ENCODE measurements at places on chromosomes 13 and 19. TPM values are rescaled to one million over a fixed set of nuclear protein-coding genes. Genes with fewer than 3 reads are reported as not detected.

DNA sequence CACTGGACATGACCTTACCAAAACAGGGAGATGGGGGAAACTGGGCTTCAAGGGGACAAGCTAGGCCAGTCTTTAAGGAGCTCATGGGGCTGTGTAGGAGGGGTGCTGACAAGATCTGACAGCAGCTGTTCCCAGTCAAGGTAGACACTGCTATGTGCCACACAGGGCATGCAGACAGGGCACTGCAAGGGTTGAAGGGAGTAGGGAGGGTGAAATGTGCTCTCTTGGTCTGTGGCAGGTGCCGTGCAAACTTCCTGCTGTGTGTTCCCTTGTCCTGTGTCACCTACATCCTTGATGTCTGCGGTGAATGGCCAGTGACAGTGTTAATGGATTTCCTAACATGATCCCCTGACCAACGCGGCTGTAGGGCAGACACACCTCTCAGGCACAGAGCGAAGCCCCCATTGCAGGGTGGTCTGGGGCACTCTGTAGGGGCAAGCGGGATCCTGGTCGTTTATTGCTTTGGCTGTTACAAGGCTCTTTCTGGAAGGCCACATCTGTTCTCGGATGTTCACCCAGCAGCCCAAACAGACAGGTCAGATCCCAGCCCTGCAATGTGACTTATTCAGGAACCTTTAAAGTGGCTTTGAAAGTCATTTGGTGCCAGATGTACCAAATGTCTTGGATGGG lies 199.5 kb upstream of the ZNF536 start:
- DNase-seq: no peak

DNA sequence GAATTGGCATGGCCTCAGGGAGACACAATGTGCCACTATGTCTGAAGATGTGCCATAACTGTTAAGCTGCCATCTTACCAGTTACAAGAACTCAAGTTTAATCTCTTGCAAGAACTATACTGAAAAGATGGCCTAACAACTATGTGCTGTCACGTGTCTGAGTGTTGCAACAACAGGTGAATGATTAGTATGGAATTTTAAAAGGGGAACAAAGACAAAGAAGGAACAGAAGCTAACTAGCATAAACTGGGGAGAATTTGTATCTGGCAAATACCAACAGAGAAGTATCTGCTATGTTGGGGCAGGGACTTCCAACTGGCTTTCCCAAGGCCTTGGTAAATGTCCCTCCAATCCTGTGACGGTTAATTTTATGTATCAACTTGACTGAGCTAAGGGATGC lies 11.5 kb upstream of the ACOD1 start:
- no peak for DNase-seq

DNA sequence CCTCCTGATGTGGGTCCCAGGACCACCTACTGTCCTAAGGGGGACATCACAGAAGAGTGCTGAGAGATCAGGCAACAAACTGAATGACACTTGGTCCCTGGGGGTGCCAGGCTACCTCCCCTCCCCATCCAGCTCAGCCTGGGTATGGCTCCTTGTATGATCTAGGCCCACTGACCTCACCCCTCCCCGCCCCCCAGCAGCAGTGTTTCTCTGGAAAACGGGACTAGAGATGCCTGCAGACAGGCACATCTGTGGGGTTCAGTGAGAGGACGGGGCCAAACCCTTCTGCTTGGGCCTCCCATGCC lies 9.3 kb downstream of the ACP4 start:
- DNase-seq: no peak

ZNF302 gene
- total RNA-seq: 15.1 TPM

DNA sequence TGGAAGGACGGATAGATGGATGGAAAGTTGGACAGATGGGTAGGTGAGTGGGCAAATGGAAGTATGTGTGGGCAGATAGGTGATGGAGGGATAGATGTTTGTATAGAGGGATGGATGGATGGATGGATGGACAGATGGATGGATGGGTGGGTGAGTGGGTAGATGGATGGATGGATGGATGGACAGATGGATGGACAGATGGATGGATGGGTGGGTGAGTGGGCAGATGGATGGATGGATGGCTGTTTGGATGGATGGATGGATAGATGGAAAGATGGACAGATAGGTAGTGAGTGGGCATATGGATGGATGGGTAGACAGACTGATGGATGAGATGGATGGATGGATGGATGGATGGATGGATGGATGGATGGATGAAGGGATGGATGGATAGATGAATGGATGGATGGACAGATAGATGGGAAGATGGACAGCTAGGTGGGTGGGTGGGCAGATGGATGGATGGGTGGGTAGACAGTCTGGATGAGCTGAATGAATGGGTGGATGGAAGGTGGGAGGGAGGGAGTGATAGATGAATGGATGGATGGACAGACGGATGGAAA lies 74.9 kb upstream of the KCTD15 start:
- DNase-seq: no peak

DNA sequence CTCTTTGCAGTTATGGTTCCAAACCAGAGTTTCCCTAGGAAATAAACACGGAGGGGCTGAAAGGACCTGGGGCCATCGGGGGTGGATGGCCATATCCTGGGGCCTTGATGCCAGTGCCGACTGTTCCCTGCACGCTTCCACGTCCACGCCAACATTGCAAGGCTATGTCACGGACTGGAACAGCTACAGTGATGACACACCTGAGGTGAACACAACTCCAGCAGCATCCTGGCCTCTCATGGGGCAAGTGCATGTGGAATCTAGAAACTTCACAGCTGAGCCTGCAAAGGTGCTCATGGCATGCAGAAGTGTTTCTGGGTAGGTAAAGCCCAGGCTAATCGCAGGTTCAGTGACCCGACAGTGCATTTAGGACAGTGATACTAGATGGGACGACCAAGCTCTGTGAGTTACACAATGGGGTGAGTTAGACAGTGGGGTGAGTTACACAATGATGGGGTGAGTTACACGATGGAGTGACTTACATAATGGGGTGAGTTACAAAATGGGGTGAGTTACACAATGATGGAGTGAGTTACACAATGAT lies 52.0 kb upstream of the GAS6 start:
- no peak for DNase-seq

FAM216B gene
- not detected for total RNA-seq

DNA sequence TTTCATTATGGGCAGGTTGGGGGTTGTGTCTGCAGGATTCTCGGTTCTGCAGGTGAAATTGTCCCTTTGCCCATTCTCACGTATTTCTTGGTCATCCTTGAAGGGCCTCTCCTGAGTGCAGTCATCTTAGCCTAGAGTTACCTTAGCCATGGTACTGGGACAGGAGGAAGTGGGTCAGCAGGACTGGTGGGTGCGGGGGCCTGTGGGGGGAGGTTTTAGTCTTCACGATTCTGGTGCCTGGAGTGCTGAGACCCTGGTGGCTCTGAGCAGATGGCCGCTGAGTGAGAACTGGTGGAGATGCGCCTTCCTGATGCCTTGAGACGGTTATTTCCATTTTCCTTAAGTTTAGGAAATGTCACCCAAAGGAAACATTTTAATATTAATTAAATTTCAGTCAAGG lies 11.8 kb downstream of the COL4A2 start:
- DNase-seq: no peak

DNA sequence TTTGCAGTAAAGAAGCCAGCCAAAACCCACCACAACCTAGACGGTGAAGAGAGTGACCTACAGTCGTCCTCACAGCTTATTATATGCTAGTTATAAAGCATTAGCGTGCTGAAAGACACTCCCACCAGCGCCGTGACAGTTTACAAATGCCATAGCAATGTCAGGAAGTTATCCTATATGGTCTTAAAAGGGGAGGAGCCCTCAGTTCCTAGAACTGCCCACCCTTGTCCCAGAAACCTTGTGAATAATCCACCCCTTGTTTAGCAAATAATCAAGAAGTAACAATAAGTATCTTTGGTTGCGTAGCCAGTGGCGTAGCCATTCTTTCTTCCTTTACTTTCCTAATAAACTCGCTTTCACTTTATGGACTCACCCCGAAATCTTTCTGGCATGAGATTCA lies 227.9 kb upstream of the ARGLU1 start:
- DNase-seq: no peak

DNA sequence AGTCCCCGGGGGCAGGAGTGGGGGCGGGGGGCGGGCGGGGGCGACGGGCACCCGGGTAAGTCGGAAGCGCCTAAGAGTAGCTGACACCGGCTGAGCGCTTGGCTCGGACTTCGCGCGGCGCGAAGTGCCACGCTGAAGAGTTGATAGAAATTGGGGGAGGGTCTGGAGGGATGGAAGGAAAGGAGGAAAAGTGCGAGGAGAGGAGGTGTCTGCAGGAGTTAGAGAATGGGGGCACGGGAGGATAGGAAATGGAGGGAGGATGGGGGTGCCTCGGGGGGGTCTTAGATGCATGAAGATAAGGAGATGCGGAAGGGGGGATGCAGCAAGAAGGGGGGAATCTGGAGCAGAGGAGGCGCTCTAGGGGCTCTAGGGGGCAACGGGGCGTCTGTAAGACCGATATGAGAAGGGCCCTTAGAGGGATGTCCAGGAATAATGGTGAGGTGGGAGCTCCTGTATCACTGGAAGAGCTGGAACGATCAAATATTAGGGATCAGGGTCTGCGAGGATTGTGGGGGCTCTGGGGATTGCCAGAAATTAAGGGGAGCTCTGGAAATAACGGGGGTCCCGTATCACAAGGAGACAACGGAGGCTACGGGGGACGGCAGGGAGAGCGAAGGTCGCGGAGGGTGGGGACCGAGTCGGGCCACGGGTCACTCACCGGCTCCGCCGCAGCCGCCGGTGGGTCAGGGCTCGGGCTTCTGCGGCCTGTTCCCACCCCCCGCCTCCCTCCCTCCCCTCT lies at the start of gene MYPOP:
MYPOP (minus strand) TSS at position 702 of the 739 bp plus-strand sequence. CDS start 840 bp downstream, outside the sequence.
- no peak for DNase-seq

All from fibroblast of villous mesenchyme (primary cell).